Ureter (tissue), 1 donor: ENCODE measurements at places on chromosomes 1 and 21. TPM values are rescaled to one million over a fixed set of nuclear protein-coding genes. Genes with fewer than 3 reads are reported as not detected.
A peak's percentile ranks its signal among the peaks of the same experiment; 100 is the strongest.

- DNase-seq: no peak
Measured at GRCh38 chr1:67815303-67816094, 17.8 kb downstream of the GNG12 start.

Gene ATP1A4
- 16.5 TPM for total RNA-seq

GRCh38 chr21:19508844-19509243, 1105.3 kb upstream of the TMPRSS15 start:
- DNase-seq: no peak

Gene PTCH2
- total RNA-seq: 1.5 TPM

Gene CHML
- 4.6 TPM for total RNA-seq

DNA sequence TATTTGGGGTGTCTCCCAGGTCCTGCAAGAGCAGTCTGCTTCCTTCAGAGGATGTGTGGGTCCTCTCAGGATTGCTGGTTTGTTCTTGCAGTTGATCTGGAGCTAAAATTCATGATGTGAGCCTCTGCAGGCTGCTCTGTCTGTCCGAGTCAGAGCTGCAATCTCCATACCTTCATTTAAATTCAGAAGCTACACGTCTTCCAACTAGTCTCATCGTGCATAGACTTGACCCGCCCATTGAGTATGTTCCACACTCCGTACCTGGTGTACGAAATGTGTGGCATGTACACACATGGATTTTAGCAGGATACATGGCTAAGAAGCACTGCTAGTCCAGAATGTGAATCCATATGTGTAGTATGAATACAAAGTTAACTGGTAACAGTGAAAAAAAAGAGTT, 25.0 kb upstream of the RGS2 start:
- DNase-seq: no peak

DNA sequence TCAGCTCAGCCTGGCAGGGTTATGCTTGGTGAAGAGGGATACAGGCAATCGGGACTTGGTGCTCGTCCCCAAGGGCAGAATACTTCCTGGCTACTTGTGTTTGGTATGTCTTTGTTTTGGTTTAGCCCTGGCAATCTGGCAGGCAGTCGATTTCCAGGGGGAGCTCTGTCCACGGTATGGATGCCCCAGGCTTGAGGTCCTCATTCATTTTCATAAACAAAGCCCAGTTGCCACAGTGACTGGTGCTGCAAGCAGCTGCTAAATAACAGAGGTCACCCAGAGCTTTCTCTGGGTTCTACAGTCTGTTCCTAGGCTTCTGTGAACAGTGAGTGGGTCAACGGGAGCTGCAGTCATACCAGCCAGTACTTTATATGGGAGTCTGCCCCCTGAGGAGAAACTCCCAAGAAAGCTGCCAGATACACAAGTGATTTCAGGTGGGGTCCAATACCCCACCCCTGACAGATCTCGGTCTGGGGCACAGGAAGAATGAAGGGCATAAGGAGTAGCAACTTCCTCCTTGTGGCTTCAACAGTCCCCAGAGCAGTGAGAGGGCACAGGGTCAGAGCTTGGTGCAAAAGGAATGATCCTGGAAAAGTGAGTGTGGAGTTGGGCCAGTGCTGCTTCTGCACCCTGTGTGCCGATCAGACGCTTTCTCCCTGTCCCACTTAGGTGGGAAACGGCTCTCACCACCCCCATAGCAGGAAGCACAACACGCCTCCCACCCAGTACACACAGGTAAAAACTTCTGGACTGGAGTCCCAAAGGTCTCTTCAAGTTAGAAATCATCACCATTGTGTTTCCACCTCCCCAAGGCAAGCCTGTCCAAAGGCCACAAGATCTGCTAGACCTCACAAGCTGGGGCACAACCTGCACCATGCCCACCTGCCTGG, 55.5 kb downstream of the TGFBR3 start:
- peak; percentile 79 for DNase-seq

GRCh38 chr1:167671727-167672511, 41.9 kb downstream of the RCSD1 start:
- DNase-seq: no peak

Gene NTNG1
- 9.9 TPM for total RNA-seq

DNA sequence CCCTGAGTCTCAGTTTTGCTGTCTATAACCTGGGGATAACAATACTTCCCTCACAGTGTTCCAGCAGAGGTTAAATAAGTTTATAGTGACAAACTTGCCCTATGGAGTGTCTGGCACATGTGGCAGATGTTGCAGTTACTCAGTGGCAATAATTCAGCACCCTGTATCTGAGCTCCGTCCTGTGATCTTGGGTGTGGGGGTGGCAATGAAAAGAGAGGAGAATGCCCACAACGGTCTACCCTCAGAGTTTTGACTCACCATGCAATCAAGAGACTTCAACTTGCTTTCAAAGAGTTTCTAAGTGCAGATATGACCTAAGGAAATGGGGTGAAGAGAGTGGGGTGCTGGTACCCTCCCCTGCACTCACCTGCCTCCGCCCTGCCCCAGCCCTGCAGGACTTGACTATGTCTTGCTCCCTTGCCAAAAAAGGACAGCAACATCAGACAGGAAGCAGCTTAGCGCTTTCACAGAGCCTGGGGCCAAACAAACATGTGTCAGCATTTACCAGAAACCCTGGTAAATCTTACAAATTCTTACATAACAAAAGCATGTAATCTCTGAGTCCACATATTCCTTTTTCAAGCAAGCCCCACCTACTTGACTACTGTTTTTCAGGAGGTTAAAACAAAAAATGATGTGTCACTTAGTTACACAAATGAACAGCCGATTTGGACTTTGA, 185.1 kb upstream of the CAMK1G start:
- peak; percentile 66 for DNase-seq

DNA sequence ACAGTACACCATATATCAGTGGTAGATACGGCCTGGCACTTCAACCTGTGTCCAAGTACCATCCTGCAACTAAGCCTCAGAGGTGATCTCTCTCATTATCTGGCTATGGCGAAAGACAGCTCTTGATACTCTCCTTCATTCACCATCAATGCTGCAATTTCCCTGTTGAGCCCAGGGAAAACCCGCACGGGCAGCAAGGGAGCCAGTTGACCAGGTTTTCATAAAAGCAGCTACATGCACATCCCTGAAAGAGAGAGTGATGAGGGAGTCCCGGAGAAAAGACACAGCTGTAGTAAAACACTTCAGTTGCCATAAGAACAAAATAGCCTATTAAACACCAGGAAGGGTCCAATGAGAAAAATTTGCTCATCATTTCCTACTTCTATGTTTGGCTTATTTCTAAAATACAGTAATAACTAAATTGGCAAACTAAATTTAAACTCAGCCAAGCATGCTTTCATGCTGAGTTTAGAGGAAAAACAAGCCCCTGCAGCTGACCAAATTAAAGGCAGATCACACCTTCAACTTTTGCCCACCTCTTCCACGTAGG, 68.3 kb downstream of the CAPZB start:
- DNase-seq: no peak

DNA sequence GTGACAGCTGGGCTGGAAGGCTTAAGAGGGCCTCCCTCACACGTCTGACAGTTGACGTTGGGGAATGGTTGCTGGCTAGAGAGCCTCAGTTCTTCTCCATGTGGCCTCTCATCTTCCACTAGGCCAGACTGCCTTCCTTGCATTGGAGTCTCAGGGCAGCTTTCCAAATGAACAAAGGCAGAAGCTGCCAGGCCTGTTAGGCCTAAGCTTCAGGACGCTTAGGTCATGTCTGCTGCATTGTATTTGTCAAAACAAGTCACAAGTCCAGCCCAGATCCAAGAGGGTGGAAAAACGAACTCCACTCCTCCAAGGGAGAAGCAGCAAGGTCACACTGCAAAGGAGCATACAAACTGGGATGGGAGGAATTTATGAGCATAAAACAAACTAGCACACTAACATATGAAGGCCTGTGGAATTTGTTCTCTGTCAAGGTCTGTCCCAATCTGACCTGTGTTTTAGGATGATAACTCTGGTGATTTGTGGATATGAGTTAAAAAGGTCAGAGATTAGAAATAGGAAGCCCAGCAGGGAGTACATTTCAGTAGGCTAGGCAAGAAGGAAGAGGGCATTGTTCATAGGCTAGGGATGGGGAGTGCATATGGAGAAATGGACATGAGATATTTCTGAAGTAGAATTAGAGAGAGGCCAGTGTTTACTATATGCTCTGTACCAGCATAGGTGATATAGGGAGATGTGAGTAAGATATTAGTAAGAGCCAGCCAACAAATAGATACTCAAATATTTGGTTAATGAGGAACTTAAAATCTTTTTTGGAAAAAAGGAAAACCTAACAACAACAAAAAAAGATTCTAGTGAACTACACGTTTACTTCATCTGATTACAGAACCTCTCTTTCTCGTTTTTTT, 29.1 kb upstream of the CNN3 start:
- DNase-seq: no peak

DNA sequence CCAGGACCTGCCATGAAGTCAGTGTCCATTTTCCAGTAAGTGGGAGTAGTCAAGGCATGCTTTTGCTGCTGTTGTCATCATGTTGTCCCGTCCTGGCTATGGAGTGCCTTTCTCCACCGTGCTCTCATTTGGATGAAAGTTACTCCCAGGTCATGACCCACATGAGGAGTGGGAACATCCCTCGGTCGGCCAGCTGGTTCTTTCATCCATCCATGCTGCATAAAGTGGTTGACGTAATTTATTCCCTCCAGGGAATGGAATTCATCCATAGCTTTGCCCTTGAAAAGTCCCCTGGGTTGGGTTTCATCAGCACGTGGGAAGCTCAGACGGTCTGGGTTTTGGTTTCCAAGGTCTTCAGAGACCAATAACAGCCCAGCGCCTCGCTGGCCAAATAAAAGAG, 11.6 kb downstream of the PLA2G2A start:
- no peak for DNase-seq

Gene LELP1
- not detected for total RNA-seq

Gene HRNR
- total RNA-seq: not detected

DNA sequence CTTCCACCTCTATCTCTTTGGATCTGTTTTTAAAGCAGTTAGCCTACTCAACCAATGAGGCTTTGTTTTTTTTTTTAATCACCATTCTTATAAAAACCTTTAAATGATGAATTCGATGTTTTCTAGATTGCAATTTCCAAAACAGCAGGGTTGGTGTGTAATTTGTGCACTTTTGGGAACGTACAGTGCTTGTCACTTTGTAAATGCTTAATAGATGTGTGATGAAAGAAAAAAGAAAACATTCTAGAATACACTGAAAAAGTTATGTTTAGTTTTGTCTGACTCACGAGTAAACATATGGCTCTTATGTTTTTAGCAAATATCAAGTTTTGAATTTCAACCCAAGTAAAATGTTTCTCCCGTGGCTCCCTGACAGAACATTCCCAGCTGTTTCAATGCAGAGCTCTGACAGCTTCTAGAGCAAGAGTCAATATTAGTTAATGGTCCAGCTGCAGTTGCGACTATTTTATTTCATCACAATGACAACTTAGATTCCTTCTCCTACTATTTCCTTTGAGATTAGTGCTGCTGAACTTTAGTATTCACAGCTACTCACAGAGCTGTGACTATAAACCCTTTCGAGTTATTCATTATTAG, 362.5 kb upstream of the ADAMTS5 start:
- no peak for DNase-seq

GRCh38 chr1:236868625-236869467, 73.8 kb downstream of the MTR start:
- no peak for DNase-seq

Gene TNFSF4
- 0.52 TPM for total RNA-seq
